ENCODE measurements at places on chromosomes 3 and 15. TPM values are rescaled to one million over a fixed set of nuclear protein-coding genes. Genes with fewer than 3 reads are reported as not detected.

GRCh38 chr3:138389841-138390581 lies 41.6 kb downstream of the MRAS start:
- no peak for DNase-seq
- H3K27me3 ChIP-seq, result no peaks in the 10 kb centered on the region
- no peaks in the 10 kb centered on the region for H3K36me3 ChIP-seq
- no peaks in the 10 kb centered on the region for H3K4me1 ChIP-seq

Gene DAPK2
- total RNA-seq, result 1.1 TPM

- H3K27ac ChIP-seq, result no peak overlapping the region
- H3K27me3 ChIP-seq, result no peaks in the 10 kb centered on the region
- H3K36me3 ChIP-seq, result peaks cover 2% of the 10 kb centered on the region
- H3K4me1 ChIP-seq, result peaks cover 44% of the 10 kb centered on the region
- no peak for DNase-seq
Observed at GRCh38 chr3:126445506-126445905, 30.2 kb downstream of the ZXDC start.

DNA sequence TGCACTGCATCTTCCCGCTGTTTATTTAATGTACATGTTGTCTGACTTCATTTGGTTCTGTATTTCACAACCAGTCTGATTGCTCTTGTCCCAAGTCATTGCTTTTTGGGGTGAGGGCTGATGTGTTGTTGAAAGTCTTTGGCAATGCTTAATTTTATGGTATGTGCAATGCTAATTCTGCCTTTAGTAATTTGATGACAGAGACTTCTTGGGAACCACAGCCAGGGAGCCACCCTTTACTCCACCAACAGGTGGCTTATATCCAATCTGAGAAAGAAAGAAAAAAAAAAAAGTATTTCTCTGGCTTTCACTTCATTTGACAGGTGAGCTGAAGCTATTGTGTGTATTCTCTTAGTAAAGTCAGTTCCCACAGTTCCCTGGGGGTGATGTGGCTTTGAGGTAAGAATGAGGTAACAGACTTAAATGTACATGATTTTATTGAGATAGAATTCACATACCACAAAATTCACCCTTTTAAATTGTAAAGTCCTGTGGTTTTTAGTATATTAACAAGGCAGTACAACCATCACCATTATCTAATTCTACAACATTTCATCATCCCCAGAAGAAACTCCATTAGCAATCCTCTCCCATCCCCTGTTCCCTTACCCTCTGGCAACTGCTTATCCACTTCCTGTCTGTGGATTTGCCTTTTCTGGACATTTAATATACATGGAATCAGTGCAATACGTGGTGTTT lies 97.3 kb downstream of the SLCO3A1 start:
- H3K4me1 ChIP-seq, result peaks cover 7% of the 10 kb centered on the region
- no peaks in the 10 kb centered on the region for H3K27me3 ChIP-seq
- no peak overlapping the region for H3K4me3 ChIP-seq
- no peak for DNase-seq
- no peaks in the 10 kb centered on the region for H3K36me3 ChIP-seq

GRCh38 chr3:16300307-16300706 lies 35.3 kb downstream of the OXNAD1 start:
- H3K4me3 ChIP-seq, result no peak overlapping the region
- DNase-seq, result no peak
- H3K36me3 ChIP-seq, result peaks cover 2% of the 10 kb centered on the region
- H3K4me1 ChIP-seq, result peaks cover 4% of the 10 kb centered on the region
- no peak overlapping the region for H3K27ac ChIP-seq
- H3K27me3 ChIP-seq, result no peaks in the 10 kb centered on the region

Gene SCN11A
- 0.08 TPM for total RNA-seq

Gene NUSAP1
- 149 TPM for total RNA-seq

GRCh38 chr3:53815067-53815466 lies 31.2 kb downstream of the CHDH start:
- H3K4me3 ChIP-seq, result no peak overlapping the region
- H3K4me1 ChIP-seq, result no peaks in the 10 kb centered on the region
- DNase-seq, result no peak
- no peak overlapping the region for H3K27ac ChIP-seq
- H3K36me3 ChIP-seq, result peaks cover 19% of the 10 kb centered on the region

DNA sequence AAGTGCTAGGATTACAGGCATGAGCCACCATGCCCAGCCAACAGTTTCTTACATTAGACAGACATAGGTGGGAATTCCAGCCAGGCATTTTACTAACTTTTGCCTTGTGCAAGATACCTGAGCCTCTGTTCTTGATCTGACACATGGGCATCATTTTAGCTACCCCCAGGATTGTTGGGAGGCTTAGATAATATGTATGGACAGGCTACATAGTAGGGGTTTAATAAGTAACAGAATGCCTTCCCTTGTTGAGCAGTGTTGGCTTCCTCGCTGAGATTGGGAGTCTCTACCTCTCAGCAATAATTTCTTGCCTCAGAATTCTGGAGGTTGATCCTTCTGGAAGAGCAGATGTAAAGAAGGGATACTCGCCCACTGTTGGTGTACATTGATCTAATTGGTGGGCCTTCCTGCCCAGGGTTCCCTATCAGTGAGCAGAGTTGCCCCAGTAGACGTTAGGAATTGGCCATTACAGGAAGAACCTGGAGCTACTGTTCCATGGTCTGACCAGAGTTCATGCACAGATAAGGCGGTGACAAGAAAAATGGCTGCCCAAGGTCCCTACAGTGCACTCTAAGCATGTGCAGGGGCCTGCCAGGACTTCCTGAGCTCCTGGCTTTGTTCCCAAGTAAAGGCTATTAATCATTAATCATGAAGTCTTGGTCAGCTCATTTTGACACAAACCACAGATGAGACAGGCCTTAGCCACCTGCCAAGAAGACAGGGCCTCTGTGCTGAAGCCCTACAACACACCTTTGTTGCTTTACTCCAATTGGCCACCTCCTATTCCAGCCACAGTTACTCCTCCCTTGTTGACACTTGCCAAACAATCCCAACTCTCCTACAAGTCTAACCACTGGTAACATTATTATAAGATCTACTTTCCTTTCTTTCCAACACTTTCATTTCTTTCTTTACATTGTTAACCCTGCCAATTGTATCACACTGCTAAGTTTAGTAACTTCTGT lies 5.0 kb upstream of the IL17RE start:
- DNase-seq, result no peak
- H3K27ac ChIP-seq, result peak overlapping the region; percentile 84
- H3K4me1 ChIP-seq, result peaks cover 43% of the 10 kb centered on the region
- H3K4me3 ChIP-seq, result no peak overlapping the region
- H3K36me3 ChIP-seq, result peaks cover 9% of the 10 kb centered on the region

DNA sequence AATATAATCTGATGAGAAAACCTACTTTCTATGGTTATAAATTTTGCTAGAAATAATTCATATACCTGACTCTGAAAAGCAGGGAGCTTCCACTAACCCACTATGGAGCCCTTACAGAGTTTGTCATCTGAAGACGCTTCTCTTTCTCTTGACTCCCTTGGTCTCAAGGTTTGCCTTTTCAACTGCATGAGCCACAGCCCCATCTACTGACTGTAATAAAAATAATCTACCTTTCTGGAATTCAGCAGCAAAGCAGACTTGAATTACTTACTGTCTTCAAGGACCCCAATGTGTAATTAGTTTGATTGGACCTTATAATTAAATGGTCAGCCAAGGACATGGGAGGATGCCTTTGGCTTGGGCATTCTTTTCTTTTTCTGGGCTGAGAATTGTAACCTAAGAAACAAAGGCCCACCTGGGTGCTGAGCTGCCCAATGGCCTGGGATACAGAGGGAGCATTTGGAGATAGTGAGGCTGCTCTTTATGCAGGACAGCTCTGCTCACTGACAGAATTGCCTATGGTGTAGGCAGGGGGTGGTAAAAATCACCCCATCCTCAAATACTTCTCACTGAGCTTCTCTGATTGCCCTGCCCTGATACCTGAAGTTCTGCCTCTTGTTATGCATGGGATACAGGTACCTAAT lies 178.6 kb upstream of the TRIM42 start:
- H3K36me3 ChIP-seq, result no peaks in the 10 kb centered on the region
- no peak for DNase-seq
- H3K27ac ChIP-seq, result no peak overlapping the region
- no peak overlapping the region for H3K4me3 ChIP-seq

Gene LXN
- total RNA-seq, result 1.7 TPM

Gene CPEB1
- total RNA-seq, result under 0.01 TPM

DNA sequence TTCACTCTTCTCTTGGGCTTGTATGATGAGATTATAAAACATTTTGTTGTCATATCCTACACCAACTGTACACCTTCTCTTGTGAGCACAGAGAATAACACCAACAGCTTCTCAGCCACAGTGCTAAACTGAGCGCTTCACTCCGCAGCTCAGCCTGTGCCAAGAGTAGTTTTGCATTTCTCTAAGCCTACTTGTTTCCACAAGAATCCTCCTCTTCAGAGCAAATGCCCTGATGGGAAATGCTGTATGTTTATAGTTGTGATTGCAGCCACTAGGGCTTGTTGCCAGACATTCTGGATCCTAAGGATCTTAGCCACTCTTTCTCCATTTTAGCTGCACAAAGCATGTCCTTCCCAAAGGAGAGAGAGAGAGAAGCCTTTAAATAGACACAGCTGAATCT lies 138.8 kb upstream of the PLXND1 start:
- no peak for DNase-seq
- H3K4me3 ChIP-seq, result no peak overlapping the region
- no peaks in the 10 kb centered on the region for H3K36me3 ChIP-seq
- no peaks in the 10 kb centered on the region for H3K27me3 ChIP-seq
- no peak overlapping the region for H3K27ac ChIP-seq
- H3K4me1 ChIP-seq, result peaks cover 2% of the 10 kb centered on the region

GRCh38 chr3:10738688-10739372 lies 77.2 kb upstream of the SLC6A11 start:
- peaks cover 3% of the 10 kb centered on the region for H3K4me1 ChIP-seq
- DNase-seq, result peak; percentile 78
- H3K4me3 ChIP-seq, result peak overlapping the region; percentile 10
- H3K36me3 ChIP-seq, result no peaks in the 10 kb centered on the region

- no peak overlapping the region for H3K4me3 ChIP-seq
- H3K27ac ChIP-seq, result no peak overlapping the region
- H3K27me3 ChIP-seq, result no peaks in the 10 kb centered on the region
- H3K36me3 ChIP-seq, result no peaks in the 10 kb centered on the region
- DNase-seq, result no peak
- no peaks in the 10 kb centered on the region for H3K4me1 ChIP-seq
Observed at GRCh38 chr3:29426302-29427226, 145.7 kb downstream of the RBMS3 start.

DNA sequence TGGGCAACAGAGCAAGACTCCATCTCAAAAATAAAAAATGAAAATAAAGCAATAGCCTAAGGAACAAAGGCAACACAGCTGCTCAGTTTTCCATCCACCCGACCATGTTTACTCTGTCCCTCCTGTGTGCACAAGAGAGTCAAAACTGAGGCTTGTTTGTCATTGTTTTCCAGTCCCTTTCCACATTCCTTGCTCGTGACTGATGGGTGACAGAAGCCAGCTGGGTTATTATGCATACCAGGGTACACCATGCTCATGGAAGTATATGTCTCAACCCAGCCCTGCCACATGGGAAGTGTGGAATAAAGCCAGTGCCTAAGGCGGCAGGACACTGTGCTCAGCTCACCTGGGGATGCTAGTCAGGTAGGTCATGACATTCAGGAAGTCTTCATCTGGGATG lies 49.5 kb downstream of the MCF2L2 start:
- H3K36me3 ChIP-seq, result no peaks in the 10 kb centered on the region
- no peak for DNase-seq

Gene KCNMB3
- total RNA-seq, result 1.6 TPM

DNA sequence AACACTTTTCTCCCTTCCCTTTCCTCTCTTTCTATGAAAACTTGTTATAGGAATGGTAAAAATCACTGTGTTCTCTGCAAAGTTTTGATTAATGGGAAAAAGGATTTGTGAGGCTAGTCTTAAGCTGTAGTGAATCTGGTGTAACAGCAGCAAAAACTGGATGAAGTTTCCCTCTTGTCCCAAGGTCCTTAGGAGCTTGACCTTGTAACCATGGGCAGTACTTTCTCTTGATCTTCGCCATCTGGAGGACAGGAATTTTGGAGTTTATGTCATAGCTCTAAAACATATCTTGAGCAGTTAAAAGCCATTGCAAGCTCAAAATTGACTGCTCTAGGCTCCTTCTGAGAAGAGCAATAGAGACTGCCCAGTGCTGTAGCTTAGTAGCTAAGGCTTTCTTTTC lies 56.5 kb upstream of the GPD1L start:
- no peak overlapping the region for H3K4me3 ChIP-seq
- DNase-seq, result no peak
- H3K27ac ChIP-seq, result no peak overlapping the region
- no peaks in the 10 kb centered on the region for H3K36me3 ChIP-seq
- H3K27me3 ChIP-seq, result peaks cover 3% of the 10 kb centered on the region

DNA sequence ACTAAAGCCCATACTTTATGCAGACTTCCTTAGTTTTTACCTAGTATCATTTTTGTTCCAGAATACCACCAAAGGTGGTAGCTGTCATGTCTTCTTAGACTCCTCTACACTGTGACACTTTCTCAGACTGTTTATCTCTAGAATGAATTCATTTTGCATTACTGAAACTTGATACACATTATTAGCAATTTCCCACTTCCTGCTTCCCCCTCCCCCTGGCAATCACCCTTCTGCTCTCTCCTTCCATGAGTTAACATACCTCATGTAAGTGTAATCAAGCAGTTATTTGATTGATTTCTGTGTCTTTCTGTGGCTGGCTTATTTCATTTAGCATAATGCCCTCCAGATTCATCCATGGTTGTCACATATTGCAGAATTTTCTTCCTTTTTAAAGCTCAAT lies 204.9 kb downstream of the STAG1 start:
- DNase-seq, result no peak
- no peaks in the 10 kb centered on the region for H3K36me3 ChIP-seq
- H3K4me3 ChIP-seq, result no peak overlapping the region
- H3K4me1 ChIP-seq, result no peaks in the 10 kb centered on the region

DNA sequence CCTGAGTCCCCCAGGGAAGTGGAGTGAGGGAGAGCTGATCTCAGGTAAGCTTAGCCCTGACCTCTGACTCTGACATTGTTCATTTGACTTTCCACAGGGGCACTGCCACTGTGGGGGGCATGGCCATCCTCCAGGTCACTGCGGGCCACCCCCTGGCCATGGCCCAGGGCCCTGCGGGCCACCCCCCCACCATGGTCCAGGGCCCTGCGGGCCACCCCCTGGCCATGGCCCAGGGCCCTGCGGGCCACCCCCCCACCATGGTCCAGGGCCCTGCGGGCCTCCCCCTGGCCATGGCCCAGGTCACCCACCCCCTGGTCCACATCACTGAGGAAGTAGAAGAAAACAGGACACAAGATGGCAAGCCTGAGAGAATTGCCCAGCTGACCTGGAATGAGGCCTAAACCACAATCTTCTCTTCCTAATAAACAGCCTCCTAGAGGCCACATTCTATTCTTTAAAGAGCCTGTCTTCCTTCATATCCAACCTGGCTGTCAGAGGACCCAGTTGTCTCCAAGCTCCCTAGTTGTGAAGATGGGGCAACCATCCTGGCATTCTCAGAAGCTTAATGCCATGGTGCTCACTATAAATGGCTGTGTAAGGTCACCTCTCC lies 1.9 kb upstream of the DISP2 start:
- no peak overlapping the region for H3K27ac ChIP-seq
- peaks cover 21% of the 10 kb centered on the region for H3K4me1 ChIP-seq
- DNase-seq, result no peak
- no peak overlapping the region for H3K4me3 ChIP-seq

GRCh38 chr3:174441588-174442301 lies 417.4 kb upstream of the NAALADL2 start:
- peaks cover 28% of the 10 kb centered on the region for H3K4me1 ChIP-seq
- no peak for DNase-seq
- peak overlapping the region; percentile 92 for H3K4me3 ChIP-seq
- peak overlapping the region; percentile 95 for H3K27ac ChIP-seq

Data from liver (tissue), 10 donors.